ENCODE measurements at places on chromosomes 3 and 15.

DNA sequence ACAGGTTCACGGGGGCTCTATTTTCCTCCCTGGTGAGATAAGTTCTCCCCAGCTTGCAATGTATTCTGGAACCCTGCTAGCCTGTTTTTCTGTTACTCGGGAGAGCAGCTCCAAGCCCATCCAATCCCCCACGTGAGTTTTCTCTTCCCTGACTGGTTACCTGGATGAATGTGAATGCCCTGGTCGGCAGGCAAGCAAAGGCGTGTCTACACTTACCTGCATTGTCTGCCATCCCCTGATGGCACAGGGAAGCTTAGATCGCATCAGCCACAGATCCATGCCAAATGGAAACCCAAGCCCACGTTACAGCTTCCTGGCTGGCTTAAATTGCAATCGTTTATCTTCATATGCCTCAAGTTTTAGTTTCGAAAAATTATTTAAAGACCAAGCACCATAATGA is 149.9 kb downstream of the FOXP1 start:
- no peak for DNase-seq

DNA sequence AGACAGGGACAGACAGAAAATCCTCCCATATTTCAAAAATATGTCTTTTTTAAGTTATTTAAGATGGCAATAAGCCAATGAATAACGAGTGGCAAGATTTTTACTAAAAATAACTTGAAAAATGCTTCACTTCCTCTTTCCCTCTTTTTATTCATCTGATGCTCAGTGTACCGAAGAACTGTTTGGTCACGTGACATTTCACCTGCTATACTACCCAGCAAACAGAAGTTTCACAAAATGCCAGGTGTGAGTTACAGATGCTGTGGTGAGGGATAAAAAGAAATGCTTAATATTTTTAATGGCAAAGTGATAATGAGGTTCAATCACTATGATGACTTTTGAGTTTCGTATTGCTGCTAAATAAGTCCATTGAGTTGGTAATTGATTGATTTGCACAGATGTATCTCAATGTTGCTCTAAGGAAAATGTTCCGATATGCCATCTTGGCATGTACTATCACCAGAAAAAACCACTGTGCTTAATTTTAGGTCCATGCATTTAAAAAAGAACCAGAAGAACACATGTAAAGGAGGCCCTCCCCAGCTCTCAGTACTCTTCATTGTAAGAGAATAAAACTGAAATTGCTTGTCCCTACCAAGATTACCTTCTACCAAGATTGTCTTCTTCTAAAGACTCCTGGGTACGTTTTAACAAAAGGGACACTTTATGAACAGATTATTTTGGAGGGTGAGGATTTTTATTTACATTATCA is 26.0 kb upstream of the SEC62 start:
- DNase-seq = no peak

- DNase-seq = no peak
Observed at GRCh38 chr3:128492671-128493569, at the start of gene GATA2. Gene GATA2, minus strand, starts transcription at chr3:128493201. Its CDS starts 6,170 bp downstream, at chr3:128487031.

GRCh38 chr3:184284696-184285095 is 8.9 kb downstream of the ECE2 start:
- DNase-seq = peak; percentile 10

DNA sequence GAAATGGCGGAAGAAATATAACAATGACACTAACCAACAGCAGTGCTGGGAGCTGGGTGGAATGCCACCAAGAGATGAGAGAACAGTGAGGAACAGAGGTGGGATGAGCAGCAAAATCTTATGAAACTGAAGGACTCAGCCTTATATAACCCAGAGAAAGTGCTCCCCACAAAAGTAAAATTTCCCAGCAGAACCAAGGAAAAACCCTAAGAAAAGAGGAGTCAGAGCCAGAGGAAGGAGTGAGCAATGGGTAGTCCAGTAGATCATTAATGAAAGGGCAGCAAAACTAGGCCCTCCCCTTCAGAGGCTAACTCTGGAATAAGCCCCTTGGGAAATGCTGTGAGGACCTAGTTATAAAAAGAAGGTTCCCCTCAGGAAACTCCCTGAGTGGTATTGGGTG is 24.7 kb upstream of the UBE2E1 start:
- DNase-seq = no peak

GRCh38 chr3:129315223-129315997 is 36.7 kb downstream of the HMCES start:
- DNase-seq = peak; percentile 48

DNA sequence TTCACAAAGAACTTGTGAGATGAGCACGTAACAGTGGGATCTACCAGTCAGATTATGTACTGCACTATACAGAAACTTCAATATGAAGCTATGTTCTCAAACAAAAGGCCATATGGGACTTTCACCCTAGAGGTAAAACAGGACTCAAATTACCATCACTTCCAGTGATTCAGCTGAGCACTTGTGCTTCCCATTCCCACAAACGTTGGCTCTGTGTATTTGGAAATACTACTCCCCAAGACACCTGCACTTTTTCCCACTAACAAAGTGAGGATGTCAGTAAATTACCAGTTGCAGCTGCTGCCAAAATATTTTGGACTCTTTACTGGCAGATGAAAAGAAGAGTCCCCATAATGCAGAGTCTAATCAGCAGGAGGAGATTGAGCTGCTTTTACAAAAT is 1570.1 kb downstream of the SI start:
- DNase-seq = no peak

- DNase-seq = no peak
Observed at GRCh38 chr3:22634433-22634832, 568.7 kb upstream of the UBE2E2 start.

DNA sequence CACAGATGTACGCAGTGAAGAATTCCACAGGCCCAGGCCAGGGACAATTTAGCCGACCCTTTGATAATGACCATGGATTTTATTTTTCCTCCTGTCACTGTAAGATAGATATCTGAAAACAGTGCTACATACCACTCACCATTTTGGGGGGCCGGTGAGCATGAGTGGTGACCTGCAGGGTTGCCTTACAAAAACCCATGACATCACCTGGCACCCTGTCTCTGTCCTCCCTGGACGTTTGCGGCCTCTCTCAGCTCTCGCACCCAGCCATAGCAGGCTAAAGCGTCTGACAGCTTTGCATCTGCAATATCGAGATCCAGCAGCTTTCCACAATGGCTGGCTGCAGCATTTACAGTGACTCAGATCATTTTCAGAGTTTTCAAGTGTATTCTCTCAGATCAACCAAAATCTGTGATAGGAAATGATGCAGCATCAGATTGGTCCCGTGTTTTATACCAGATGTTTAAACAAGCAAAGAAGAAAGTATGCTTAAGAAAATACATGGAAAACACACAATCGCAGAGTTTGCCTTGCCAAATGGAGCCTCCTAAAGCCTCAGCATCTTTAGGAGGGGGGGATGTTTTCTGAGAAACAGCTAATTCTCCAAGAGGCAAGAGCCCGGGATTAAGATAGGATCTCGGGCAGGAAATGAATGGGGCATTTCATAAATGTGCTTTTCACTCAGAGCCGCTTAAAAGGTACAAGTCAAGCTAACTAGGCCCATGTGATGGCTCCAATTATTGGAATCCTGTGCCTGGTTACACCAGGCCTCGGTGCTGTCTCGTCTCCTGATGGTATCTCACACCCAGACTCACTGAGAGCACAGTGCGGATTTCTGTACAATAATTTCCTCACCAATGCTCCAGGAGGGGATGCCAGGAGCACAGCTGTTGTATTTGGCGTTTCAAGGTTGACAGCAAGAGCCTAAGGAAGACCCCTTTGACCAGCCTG is 257.3 kb downstream of the XXYLT1 start:
- DNase-seq = no peak

GRCh38 chr15:67945951-67946700 is 106.3 kb upstream of the RNU6-1 start:
- no peak for DNase-seq

- DNase-seq = no peak
Observed at GRCh38 chr3:152321955-152322377, 53.2 kb downstream of the MBNL1 start.

DNA sequence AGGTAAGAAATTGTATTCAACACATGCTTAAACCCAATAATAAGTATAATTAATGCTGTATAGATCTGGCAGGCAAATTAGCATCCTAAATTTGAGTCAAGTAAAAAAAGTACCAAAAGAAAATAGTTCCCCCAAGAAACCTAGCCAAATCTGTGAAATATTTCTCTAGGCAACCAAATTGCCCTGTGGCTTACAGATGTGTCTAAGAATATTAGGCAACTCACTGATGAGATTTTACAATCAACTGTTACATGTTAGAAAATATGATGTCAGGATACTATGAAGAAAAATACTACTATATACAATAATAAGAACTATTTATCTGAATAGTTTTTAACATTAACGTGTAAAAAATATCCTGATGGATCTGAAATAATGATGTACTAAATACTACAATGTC is 397.1 kb downstream of the TIGIT start:
- no peak for DNase-seq

DNA sequence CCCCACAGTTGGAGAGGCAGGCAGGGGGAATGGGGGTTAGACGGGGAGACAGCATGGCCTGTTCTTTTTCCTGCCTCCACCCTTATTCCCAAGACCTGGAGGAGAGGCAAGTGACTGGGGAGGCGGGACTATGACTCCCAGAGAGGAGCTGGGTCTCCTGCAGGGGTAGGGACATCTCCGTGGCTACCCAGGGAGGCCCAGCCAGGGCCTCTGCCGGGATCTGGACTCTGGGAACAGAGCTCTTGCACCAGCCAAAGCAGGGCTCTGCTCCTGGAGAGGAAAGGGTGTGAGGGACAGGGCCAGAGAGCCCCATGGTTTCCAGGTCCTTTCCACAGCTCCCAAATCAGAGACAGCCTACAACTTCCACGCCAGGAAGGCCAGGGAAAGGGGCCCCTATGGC is 22.8 kb downstream of the CFAP100 start:
- no peak for DNase-seq

- no peak for DNase-seq
Observed at GRCh38 chr3:62845996-62846395, 29.2 kb downstream of the CADPS start.

DNA sequence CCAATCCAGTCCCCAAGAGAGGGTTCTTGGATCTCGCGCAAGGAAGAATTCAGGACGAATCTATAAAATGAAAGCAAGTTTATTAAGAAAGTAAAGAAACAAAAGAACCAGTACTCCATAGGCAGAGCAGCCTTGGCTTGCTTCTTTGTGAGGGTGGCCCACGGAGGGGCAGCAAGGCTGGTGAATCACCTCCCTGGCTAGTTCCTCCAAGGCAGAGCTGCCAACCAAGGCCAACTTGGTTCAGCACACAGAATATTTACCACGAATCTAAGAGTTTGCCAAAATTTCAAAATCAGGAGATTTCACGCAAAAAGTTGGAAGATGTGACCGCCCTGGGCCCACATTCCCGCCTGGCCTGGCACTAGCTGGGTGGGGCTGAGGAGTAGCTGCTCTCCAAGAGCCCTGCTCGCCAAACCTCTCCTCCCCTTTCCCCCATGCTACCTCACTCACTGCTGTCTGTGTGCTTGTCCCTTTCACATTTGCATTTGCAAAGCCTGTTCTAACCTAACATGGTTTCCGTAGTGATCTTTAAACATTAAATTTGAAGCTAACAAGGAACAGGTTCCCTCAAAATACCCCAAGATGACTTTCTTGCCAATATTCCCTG is 26.2 kb upstream of the DCUN1D1 start:
- no peak for DNase-seq

DNA sequence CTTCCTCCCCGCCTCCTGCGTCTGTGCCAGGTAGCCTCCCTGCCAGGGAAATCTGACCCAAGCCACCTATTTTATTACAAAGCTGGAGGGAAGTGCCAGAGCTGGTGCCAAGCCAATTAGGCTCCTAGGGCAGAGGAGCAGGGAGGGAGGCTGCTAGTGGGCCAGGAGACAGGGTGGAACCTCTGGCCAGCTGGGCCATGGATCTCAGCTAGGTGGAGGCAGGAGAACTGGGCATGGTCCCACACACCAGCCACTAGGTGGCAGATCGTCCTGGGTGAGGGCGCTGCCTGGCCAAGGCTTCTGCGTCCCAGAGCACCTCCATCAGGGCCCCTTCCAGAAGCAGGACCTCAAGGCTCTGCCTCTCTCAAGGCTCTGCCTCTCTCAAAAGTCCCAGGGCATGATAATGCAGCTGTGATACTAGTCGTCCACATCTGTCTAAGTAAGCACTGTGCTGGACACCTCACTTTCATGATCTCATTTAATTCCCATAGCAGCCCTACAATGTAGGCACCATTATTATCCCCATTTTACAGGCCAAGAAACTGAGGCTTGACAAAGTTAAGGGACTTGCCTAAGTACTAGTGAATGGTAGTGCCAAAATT is 4.5 kb upstream of the RFT1 start:
- peak; percentile 69 for DNase-seq

GRCh38 chr15:65723876-65724275 is 68.2 kb downstream of the DENND4A start:
- DNase-seq = no peak

DNA sequence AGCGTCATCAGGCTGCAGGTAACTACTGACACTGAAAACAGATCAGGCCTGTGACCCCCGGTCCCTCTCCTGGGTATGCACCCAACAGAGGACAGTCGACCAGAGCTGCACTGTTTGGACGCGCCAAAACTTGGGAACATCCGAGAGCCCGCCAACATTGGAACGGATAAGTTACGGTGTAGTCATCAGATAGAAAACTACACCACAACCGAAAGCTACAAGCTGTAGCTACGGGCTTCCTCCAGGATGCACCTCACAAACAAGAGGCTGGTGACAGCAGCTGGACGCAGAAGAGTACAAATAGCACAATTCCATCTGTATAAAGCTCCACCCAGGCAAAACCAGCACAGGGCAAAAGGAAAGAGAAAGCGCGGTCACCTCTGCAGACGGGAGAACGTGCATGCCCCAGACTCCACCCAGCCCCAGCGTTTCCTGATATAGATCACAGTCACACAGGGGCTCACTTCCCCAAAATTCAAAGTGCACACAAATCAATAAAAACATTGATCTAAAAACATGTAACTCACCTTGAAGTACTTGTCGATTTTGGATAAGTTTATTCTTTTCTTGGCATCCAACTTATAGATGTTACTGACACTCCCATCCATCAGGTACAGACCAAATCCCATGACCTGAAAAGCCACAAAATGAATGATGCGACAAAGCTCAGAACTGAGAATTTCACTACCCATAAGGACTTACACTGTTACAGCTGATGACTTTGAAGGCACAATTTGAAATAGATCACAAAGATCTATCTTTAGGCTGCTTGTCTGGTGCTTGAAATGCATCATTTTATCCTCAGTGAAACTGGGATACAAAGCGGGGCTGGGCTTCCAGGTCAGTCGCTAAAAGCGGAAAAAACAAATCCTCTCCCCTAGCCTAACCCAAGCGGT is 43.3 kb downstream of the CYFIP1 start:
- no peak for DNase-seq

DNA sequence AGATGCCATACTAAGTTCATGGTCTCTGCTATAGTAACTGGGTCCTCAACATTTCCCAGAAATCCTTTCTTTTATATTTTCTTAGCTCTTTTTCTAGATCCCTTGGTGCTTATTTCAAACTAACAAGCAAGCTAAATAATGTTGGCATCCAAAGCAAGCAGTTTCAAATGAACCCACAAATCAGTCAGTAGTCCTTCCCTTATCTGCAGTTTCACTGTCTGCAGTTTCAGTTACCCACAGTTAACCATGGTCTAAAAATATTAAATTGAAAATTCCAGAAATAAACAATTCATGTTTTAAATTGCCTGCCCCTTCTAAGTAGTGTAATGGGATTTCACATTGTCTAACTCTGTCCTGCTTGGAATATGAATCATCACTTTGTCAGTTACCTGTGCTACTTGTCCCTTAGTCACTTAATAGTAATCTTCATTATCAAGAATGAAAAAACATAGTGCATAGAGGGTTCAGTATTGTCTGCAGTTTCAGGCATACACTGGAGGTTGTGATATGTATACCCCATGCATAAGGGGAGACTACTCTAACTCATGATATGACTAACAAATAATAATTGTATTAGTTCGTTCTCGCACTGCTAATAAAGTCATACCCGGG is 633.7 kb downstream of the MECOM start:
- DNase-seq = no peak

GRCh38 chr3:43326891-43327581 is 40.7 kb downstream of the SNRK start:
- no peak for DNase-seq

Data from CD4-positive, alpha-beta T cell treated with Interleukin-21 for 1 hour (primary cell).